ENCODE measurements at places on chromosomes 5 and 9.
A peak's percentile ranks its signal among the peaks of the same experiment; 100 is the strongest.

GRCh38 chr9:126612326-126612812 is 1.4 kb upstream of the LMX1B start:
- no peak for DNase-seq

DNA sequence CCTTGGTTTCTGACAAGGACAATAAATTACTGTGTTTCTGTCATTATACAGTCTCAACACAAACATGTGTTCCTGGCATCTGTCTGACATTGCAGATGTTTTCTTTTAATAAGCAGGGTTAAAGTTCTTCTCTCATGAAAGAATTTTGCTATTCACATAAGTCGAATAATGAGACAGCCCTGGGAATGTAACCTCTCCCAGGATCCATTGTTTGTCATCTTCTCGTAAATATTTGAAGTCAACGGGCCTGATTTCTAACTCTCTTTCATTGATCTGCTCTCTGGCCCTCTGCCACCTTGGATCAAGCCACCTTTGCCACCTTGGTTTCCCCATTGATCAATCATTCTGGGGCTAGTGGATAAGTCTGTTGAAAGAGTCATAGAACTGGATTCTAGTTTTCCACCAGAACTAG is 12.9 kb upstream of the CAST start:
- DNase-seq, result no peak

DNA sequence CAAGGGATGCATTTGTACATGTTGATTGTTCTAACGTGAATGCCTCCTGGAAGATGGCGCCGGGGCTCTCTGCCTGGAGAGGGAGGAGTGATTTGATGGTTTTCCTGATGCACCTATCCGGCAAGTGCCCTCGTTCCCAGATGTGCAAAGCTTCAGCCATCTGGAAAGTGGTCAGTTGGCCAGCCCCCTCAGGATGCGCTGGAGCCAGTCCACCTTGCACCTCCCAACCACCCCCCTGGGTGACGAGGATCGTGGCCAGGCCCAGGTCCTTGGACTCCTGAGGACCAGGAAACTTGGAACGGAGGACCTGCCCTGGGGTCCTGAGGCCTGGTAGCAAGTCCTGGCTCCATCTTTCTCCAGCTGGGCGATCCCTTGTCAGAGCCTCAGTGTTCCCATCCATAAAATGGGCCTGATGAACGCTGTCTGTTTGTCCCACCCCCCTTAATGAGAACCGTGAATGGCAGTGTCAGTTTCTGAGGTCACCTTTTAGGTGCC is 23.6 kb upstream of the RNU6ATAC start:
- no peak for DNase-seq

GRCh38 chr5:126519637-126520592 is 75.1 kb downstream of the ALDH7A1 start:
- DNase-seq, result no peak

DNA sequence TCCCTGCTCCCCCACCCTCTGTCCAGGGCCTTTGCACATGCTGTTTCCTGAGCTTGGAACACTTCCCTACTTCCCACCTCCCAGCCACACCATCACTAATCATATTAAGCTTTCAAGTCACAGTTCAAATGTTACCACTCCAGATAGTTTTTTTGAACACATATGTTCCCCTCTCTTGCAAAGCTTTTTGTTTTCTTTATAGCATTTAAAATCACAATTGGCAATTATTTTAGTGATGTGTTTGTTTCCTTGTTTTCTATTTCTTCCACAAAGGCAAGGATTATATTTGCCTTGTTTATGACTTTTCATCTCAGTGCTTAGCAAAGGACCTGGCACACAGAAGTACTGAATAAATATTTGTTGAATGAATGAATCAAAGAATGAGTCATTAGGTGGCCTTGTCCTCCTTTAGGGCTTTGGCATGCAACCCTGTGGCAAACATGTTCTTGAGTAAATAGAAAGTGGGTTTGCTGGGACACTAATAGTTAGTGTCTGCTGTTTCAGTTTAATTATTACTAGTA is 386.8 kb downstream of the FGF10 start:
- peak; percentile 93 for DNase-seq

- no peak for DNase-seq
Measured at GRCh38 chr9:109437286-109437685, 60.8 kb downstream of the PTPN3 start.

DNA sequence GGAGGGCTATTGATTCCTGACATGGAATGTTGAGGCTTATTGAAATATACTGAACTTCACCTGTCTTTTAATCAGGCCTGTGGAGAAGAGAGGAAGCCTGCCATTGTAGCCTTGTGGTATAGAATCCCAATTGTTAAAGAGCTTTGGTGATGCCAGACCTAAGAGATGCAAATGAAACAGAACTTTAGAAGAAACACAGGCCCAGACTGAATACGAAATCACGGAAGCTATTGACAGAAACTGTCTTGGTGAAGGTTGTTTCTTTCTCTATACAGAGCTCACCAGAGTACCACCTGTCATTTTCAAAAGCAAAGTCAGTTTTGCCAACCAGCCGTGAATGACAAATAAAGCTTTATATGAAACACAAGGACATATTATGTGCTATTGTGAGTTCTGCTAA is 660.3 kb downstream of the ISL1 start:
- DNase-seq, result no peak

DNA sequence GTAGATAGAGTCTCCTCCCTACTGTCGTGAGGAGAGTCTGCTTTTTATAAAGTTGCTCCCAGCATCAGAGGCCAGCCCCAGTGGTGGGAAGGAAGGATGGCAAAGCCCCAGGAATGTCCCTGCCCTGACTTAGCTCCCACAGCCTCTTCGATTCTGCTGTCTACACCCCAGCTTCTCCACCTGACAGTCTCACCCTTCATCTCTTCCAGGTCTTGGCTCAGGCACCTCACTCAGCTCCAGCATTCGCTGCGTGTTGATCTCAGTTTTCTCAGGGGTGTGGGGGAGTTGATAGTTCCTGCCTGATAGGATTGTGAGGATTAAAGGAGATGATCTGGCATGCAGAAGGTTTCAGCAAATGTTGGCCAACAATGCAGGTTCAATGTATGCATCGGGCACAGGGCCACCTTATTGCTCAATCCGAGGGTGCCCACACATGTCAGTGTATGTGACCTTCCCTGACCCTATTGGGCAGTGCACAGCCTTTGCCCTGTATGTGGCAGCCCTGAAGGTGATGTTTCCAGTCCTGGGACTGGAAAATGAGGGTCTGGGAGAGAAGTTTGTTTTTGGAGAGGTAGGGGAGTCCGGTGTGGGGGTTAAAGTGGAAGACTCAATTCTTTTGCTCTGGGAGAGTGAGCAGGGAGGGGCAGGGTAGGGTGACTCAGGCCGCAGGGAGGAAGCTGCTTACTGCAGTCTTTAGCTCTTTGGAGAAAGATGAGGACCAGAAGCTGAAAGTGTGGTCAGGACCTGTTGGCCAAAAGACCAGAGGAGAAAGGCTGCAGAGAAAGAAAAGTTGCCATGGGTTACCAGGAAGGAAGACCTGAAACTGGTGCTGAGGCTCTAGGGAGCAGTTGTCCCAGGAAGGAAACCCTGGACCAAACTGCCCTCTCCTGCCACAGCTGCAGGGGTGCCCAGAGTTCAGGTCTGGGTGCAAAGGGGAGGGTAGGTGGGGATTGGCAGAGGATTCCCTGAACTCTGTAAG is 153.2 kb downstream of the MACROH2A1 start:
- DNase-seq, result no peak

GRCh38 chr5:29005386-29005785 is 1967.0 kb upstream of the CDH9 start:
- DNase-seq, result no peak
